Skeletal muscle tissue (tissue), 5 donors: ENCODE measurements at places on chromosomes 6 and 20. TPM values are rescaled to one million over a fixed set of nuclear protein-coding genes. Genes with fewer than 3 reads are reported as not detected.

GSTA2 gene
- total RNA-seq, result under 0.01 TPM

CHMP4B gene
- 24.0 TPM for total RNA-seq

SLC13A3 gene
- total RNA-seq, result 2.6 TPM

POU3F2 gene
- 0.52 TPM for total RNA-seq

HLA-DQB1 gene
- total RNA-seq, result 7.8 TPM

FOXQ1 gene
- not detected for total RNA-seq
